ENCODE measurements at places on chromosomes 2 and 18.

DNA sequence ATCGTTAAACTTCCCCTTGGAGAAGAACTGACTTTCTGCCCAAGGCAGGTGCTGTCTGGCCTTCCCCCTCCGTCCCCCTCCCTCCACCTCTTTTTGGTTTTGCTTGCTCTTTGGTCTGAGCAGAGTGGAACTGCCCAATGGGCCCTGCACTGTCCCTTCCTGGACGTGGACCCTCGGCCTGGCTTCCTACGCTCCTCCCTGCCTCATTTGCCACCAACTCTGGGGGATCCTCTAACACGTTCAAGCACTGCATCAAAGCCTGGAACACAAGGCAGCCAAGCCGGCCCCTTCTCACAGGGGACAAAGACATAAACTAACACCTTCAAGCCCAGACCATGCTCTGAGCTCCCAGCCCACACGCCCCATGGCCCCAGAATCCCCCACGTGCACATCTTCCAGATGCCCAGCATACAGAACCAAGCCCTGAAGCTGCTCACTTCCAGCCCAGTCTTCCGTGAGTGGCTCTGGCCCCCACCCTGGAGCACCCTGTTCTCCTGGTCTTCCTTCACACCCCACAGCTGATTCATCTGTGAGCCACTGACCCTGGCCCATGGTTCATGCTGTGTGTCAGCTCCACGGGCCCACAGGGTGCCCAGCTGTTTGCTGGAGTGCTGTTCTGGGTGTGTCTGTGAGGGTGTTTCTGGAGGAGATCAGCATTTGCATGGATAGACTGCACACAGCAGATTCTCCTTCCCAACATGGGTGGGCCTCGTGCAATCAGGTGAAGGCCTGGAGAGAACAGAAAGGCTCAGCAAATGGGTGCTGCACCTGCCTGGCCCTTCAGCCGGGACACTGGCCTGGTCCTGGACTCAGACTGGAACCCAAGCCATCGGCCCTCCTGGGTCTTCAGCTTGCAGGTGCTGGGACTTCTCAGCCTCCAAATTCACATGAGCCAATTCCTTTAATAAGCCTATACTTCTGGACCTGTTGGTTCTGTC lies 247.1 kb upstream of the SALL3 start:
- no peak for DNase-seq

GRCh38 chr2:106932644-106933043 lies 46.7 kb upstream of the ST6GAL2 start:
- DNase-seq = no peak

- DNase-seq = no peak
Measured at GRCh38 chr2:55158111-55158814, 73.8 kb downstream of the CLHC1 start.

DNA sequence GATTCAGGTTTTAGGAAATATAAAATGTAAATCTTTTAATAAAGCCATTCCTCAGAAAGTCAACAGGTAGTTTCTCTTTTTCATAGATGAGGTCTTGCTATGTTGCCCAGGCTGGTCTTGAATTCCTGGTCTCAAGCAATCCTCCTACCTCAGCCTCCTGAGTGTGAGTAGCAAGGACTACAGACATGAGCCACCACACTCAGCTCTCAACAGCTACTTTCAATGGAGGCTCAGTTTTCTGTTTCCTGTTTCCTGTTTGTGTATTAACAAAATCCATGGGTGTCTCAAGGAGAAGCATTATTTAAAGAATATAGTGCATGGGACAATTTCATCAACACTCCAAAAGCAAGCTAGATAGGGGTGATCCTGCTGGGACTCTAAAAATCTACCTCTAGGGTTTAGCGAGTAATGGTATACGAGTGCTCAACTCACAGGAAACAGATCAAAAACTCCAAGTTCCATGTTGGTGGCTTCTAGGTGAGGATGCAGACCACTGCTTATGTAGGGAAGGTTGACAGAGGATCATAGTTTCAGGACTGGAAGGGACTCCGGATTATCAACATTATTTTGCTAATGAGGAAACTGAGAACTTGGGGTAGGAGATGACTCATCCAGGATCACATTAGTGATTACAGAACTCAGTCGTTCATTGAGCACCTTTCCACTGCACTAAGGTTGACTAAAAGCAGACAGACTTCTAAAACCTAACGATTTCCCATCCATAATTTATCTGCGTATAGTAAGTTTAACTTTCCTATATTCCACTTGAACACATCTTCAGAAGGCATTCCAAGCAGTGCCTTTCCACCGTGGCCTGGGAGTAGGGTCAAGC lies 61.7 kb upstream of the WIPF1 start:
- DNase-seq = no peak

GRCh38 chr2:237244976-237245646 lies 159.4 kb downstream of the COPS8 start:
- DNase-seq = no peak

DNA sequence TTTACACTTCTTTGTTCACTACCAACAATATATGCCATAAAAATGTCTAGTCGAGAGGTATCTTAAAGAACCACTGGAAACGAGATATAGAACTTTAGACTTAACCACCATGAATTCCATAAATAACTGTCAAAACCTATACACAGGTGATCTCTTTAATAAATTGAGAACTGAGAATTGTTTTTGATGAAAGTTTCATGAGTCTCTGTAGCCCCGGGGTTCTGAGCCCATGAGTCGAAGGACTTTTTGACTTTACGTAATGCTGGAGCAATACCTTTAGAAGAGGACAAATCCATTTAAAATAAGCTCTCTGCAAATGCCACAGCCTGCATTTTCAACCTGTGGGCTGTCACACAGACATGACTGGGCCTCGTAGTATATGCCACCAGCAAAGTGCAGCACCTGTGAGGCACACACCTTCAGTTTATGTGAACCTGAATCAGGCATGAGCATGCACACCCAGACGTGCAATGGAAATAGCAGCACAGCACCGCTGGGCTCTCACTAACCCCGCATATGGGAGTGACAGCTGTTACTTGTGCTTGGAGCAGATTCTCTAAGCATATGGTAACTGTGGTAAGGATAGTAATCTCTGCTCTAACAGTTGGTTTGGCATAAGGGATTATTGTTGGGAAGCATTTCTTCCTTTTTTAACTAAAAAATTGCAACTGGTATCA lies 383.2 kb downstream of the SOCS6 start:
- no peak for DNase-seq

- no peak for DNase-seq
Measured at GRCh38 chr2:102726128-102727087, 35.4 kb upstream of the TMEM182 start.

DNA sequence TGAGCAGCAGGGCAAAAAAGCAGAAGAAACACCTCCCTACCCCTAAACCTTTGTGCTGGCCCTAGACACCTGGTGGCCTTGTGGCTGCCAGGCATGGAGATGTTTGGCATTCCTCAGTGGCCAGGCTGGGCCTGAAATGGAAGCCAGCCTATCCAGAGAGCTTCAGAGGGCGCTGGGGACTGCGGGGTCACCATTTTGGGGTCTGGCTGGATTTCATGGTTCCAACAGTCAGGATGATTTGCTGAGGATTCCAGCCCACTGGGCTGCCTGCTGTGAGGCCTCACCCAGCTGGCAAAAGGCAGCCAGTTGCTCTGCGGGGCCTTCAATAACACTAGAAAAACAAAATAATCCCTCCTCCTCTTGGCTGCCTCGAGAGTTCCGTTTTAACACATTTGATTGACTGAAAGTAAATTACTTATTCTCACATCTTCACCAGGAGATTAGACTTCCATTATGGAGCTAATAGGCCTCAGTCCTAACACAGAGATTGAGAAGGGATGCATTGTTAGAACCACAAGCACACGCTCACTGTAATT lies 154.1 kb downstream of the EN1 start:
- DNase-seq = no peak

- DNase-seq = no peak
Measured at GRCh38 chr2:60793169-60793568, 37.1 kb downstream of the PAPOLG start.

- no peak for DNase-seq
Measured at GRCh38 chr18:3119401-3120341, 100.1 kb downstream of the MYOM1 start.

GRCh38 chr2:50582164-50582563 lies 449.8 kb downstream of the NRXN1 start:
- no peak for DNase-seq

DNA sequence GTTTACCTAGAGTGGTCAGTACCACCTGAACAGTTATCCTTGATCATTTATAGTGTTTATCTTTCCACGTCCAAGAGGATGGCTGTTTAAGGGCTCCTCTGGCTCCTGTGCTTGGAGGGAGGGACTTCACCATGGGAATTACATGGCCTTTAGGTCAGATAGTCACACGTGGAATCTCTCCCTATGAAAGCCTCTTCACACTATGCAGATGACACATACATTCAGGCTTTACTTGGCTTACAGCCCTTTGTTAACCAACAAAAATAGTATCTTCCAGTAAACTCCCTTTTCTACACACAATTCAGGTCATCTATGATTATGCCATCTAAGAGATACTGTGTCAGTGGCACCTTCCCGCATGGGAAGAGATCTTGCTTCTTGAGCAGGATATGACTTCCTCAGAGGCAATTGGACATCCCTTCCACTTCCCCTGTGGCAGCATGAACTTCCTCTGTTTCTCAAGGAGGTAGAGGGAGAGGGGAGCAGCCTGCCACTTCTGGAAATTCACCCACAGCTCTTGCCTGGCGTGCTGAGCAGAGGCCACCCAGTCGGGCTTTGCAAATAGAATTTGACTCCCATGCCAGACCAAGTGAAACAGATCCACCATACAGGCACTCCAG lies 53.5 kb downstream of the COLEC12 start:
- no peak for DNase-seq

- no peak for DNase-seq
Measured at GRCh38 chr18:58592223-58593214, 36.4 kb downstream of the ALPK2 start.

GRCh38 chr18:10856132-10856531 lies 293.2 kb downstream of the PIEZO2 start:
- no peak for DNase-seq

- no peak for DNase-seq
Measured at GRCh38 chr2:184413671-184414229, 184.6 kb upstream of the ZNF804A start.

DNA sequence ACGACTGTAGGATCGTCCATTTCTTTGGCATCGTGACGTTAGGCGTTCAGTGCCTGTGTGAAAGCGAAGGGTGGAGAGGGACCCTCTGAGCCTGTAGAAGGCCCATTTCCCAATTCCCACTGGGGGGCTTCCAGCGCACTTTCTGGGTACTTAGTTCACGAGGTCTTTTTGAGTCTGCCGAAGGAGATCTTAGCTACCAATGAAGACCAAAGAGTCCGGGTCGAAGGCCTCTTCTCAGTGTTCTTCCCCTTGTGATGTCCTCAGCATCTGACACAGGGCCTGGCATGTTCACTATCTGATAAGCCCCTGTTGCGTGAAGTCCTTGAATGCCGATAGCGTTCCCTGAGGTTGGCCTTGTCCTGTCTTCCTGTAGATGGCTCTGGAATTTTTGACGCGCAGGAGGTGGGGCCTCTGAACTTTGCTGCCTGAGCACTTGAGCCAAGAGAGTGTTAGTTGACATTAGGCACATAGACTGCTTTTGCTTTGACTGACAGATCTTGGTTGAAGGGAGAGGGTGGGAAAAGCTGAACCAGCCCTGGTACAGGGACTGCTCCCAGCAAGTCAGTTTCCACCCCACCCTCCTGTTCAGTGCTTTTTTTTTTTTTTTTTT lies 52.8 kb downstream of the LDLRAD4 start:
- DNase-seq = no peak

DNA sequence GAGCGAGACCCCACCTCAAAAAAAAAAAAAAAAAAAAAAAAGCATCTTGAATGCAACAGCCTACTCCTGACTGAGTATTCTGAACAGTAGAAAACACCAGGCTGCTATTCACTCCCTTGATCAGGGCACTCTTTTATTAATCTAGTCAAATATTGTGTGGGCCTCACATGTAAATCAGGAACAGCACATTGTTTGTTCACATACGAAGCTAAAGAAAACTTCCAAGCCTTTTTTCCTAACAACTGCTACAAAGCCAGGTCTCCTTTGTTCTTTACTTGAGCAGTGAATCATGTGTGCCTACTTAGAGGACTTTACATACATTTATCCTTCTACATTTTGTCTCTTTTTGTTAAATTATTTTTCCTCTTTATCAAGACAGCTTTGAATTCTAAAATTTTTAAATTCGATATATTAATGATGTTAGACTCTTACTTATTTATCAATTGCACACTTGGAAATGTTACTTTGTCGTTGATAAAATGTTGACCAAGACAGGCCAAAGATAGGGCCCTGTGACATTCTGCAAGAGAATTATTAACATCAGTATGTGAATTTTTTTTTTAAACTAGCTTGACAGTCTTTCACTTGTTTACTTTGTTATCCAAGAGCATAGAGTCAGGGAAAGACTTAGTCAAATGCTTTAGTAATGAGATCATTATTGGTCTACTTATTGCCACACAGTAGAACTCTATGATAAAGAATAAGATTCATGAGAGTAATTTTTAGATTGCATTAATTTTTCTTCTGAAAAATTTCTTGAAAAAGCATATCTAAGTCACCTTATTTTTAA lies 13.2 kb downstream of the SPATS2L start:
- no peak for DNase-seq

GRCh38 chr2:27171351-27171848 lies 22.6 kb downstream of the TCF23 start:
- DNase-seq = no peak

GRCh38 chr2:184633726-184634125 lies 35.4 kb downstream of the ZNF804A start:
- no peak for DNase-seq
